ENCODE measurements at places on chromosomes 12 and 14.
A peak's percentile ranks its signal among the peaks of the same experiment; 100 is the strongest.

DNA sequence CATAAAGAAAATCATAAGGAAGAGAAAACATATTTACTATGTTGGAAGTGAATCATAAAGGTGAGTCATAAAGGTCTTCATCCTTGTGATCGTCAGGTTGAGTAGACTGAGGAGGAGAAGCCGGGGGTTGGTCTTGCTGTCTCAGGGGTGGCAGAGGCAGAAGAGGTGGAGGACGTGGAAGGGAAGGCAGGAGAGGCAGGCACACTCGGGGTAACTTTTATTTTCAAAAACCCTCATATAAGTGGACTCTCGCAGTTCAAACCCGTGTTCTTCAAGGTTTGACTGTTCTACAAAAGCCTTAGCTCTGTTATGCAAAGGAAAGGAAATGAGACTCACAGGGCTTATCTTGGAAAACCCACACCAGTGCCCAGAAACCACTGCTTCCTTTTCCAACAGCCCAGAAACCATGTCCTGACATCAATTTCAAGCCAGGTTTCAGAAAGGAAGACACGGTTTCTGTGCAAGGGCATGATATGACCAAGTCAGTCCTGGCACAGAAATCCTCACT lies 14.0 kb downstream of the SMCO2 start:
- no peak for DNase-seq

DNA sequence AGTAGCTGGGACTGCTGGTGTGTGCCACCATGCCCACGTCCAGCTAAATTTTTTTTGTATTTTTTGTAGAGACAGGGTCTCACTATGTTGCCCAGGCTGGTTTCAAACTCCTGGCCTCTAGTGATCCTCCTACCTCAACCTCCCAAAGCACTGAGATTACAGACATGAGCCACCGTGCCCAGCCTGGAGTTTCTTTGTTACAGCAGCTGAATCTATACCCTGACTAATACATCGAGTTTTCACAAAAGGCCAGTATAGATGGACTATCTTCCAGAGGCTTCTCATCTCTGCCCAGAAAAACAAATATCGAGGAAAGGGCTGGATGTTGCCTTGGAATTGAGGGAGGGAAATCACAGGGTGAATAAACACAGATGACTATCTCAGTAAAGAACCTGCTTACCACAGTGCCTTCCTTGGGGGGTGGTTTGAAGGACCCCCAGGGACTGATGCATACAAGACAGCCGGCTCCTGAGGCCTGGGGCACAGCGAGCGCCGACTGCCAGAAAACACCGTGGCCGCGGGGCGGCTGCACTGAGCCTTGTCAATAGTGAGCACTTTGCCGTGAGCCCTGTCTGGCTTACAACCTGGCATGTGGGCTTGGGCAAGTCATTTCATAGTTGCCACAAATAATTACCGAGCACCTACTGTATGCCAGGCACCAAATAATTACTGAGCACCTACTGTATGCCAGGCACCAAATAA lies 111.9 kb downstream of the SCARB1 start:
- no peak for DNase-seq

- DNase-seq = no peak
Measured at GRCh38 chr12:82826505-82826904, 139.8 kb downstream of the TMTC2 start.

DNA sequence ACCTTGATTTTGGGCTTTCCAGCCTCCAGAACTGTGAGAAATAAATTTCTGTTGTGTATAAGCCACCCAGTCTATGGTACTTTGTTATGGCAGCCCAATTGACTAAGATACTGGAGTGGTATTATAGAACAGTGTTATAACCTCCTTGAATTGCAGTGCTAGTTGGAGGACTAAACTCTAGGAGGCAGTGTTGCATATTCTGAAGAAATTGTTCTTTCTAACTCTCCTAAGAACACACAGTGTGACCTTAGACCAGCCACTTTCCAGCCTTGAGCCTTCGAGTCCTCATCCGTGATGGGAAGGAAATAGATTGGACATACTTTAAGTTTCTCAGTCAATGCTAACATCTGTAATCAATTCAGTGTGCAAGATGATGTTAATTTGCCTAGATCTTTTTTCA lies 22.4 kb upstream of the LRRC10 start:
- DNase-seq = no peak

DNA sequence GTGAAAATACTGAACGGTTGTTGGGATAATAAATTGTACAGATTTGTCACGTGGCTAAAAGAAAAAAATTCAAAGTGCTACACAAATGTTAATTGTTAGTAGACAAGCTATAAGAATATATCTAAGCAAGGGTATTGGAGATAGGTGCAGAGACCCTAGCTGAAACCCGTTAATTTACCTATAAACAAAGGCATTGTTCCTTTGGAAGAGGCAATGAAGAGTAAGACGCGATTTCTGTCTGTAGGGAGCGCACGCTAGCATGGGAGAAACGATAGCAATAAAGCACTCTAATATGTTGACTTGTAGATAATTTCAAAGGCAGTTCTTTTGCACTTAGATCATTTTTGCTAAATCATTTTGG lies 565 bp downstream of the CCDC77 start:
- DNase-seq = no peak

DNA sequence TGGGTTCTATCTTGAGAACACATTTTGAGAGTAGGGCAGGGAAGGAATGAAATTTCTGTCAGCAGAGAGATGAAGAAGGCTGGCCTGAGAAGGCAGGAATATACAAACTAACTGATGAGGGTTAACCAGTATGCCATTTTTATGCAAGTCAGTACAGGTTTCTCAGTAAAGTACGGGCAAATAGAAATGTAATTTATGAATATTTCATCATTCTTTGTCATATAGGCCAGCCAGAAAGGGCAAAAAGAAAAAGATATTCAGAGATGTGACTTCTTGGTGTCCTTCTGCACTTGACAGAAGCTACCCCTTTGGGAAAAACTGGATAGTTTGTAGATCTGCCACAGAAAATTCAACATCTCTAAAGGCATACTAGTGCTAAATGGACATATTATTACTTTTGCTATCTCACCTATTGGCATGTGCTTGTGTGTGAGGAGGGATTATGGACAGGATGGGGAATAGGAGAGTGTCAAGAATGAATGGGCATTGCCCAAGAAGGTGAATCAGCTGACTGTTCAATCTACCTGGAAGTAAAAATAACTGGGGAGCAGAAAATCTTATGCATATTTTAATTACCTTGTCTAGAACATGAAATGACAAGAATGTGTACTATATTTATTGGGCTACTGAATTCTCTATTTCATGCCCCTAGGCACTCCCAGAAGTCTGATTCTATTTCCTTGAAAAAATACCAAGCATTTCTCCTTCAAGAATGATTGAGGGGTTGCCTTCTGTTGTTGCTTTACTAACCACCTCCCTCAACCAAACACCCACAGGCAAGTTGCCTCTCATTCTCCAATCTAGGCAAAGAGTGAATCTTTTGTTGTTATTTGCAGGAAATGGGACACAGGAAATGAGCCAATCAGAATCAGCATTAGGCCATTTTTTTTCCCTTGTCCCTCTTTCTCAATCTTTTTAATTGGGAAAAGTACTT lies 175.1 kb upstream of the SLC38A2 start:
- no peak for DNase-seq

- peak; percentile 42 for DNase-seq
Measured at GRCh38 chr14:21913759-21914158, 240.1 kb upstream of the OR4E1 start.

GRCh38 chr12:46304070-46304469 lies 35.2 kb upstream of the SLC38A1 start:
- DNase-seq = no peak

GRCh38 chr14:102264775-102265174 lies 40.2 kb downstream of the MOK start:
- DNase-seq = no peak

- no peak for DNase-seq
Measured at GRCh38 chr12:88994971-88995370, 357.3 kb downstream of the DUSP6 start.

DNA sequence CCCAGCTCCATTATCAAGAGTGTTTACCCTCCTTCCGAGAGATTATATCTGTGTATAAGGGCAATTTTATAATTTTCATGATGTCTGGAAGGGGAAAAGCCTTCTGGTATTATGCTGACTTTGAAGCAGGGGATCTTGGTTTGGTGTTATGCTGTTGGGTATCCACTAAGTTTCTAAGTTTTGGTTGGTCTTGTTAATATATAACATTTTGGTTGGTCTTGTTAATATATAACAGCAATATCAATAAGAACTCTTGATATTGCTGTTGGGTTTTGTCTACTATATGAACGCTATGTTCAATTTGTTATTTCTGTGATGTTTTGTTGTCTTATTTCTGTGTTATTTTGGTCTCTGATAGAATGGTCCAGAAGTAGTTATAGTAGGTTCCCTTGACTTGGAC lies 349.2 kb upstream of the LRFN5 start:
- DNase-seq = no peak

DNA sequence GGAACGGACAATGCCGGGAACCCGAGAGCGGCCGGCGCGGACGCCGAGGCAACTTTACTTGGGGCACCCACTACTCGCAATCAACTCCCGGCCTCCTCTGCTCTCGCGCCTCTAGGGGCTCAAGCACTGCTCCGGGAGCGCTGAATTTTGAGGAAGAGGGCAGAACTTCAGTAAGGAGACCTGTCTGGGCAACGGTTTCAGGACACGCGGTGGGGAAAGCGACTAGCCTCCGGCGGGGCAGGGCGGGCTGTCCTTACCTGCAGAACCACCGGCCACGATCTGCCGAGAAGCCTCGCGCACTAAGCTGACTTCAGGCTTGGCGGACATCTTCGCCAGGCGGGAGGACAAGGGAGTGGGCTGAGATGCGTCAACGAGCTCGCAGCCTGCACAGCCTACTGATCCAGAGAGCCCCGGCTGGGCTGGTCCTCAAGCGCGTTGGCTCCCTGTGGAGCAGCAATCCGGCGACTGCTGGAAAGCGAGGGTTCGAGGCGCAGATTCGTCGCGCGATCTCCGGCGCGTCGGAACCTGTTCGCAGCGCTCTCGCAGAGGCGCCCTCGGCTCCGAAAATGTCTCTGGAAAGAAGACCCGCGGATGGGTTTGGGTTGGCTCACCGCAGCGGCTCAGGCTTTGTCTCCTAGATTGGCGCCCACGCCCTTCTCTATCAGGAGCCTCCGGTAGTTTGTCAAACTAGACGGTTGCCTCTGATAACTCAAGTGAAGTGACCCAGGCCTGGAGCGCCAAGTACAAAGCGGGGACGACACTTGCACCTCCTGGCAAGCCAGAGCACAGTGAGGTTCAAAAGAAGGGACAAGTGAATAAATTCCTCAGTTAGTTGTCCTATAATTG lies at the start of gene SLC25A21:
SLC25A21 (minus strand) TSS at position 583 of the 846 bp plus-strand sequence.
- DNase-seq = no peak

GRCh38 chr14:63398952-63399351 lies 80.2 kb upstream of the GPHB5 start:
- no peak for DNase-seq

GRCh38 chr12:67067453-67068203 lies 201.5 kb upstream of the CAND1 start:
- DNase-seq = no peak

DNA sequence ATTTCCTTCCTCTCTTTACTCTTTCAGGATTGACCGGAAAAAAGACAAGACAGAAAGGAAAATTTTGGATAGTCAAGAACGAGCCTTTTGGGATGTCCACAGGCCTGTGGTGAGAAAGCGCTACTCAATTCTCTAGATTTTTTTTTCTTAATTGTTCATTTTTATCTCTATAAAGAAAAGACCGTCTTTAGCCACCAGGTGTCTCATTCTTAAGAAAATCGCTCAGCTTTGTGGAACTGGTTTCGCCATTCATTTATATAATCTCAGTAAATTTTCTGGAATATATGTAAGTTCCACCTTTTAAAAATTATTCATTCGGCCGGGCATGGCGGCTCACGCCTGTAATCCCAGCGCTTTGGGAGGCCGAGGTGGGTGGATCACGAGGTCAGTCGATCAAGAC lies 421.1 kb downstream of the DPF3 start:
- DNase-seq = no peak

DNA sequence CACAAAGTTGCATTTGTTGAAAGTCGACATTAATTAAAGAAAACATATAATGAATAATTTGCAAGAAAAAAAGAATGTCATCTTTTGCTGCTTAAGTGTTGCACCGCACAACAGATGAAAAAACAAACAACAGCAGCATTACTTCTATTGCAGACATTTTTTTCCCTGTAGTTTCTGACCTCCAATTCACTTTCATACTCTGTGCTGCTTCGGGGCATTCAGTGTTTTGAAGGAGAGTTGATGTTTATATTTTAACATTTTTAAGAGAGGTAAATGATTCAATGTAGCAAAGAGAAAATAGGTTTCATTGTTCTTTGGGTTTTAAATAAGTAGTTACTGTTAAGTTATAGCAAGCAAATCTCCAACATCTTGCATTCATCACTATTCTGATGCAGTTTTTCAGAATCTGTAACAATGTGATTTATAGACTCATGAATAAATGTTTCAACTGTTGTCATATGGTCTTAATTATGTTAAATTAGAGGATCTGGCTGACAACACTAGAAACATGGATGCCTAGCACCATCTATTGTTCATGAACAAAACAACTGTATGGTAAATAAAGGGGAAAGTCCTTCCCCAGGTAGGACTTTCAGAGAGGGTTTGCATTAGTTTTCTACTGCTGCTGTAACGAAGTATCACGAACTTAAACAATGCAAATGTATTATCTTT lies 168.1 kb downstream of the BCAT1 start:
- no peak for DNase-seq

DNA sequence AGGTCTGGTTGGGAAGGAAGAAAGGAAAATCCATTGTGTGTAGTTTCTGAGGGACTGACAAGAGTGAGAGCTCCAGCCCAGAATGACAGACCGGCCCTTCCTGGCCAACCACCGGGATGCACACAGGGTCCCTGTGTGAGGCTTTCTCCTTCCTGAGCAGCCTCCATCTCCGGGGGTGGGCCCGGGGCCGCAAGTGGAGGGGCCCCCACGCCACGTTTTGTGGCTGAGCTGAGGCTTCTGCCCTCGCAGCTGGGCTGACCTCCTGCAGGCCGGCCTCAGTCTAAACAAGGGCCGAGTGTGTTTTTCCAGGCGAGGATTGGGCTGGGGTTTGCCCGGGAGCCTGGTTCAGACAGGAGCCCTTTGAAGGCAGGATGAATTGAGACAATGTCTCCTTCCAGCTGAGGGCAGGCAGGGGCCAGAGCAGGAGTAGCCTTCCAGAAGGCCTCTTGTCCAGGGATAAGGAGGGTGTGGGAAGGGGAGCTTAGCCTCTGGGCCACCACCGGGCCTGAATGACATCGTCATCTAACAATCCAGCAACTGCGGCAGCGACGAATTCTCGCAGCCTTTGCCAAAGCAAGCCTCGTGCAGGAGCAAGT lies 96.5 kb upstream of the NCOR2 start:
- no peak for DNase-seq

- DNase-seq = no peak
Measured at GRCh38 chr12:125685915-125686314, 620.7 kb downstream of the AACS start.

- DNase-seq = no peak
Measured at GRCh38 chr14:68199554-68200151, 380.1 kb downstream of the RAD51B start.

GRCh38 chr14:84065811-84066210 lies 1464.1 kb upstream of the FLRT2 start:
- DNase-seq = no peak

- no peak for DNase-seq
Measured at GRCh38 chr14:100708425-100709288, 18.0 kb upstream of the DLK1 start.

All from activated CD8-positive, alpha-beta memory T cell treated with anti-CD3 and anti-CD28 coated beads for 1 hour (primary cell).